Activated CD4-positive, alpha-beta memory T cell treated with anti-CD3 and anti-CD28 coated beads, Interleukin-2, amount 10 ng/mL, durations not matched to agents 7 days and 5 days (primary cell): ENCODE measurements at places on chromosomes 12 and 14. TPM values are rescaled to one million over a fixed set of nuclear protein-coding genes. Genes with fewer than 3 reads are reported as not detected.

- peaks cover 20% of the 10 kb centered on the region for H3K4me1 ChIP-seq
- H3K27ac ChIP-seq, result no peak overlapping the region
- no peaks in the 10 kb centered on the region for H3K27me3 ChIP-seq
- no peak for DNase-seq
- H3K36me3 ChIP-seq, result peaks cover 32% of the 10 kb centered on the region
These were observed 20.8 kb downstream of the VRK1 start for GRCh38 chr14:96817750-96818666.

- H3K36me3 ChIP-seq, result peaks cover 2% of the 10 kb centered on the region
- no peak overlapping the region for H3K27ac ChIP-seq
- peaks cover 37% of the 10 kb centered on the region for H3K4me1 ChIP-seq
- no peak overlapping the region for H3K4me3 ChIP-seq
- DNase-seq, result no peak
These were observed 2.6 kb upstream of the LGMN start for GRCh38 chr14:92750994-92751400.

DNA sequence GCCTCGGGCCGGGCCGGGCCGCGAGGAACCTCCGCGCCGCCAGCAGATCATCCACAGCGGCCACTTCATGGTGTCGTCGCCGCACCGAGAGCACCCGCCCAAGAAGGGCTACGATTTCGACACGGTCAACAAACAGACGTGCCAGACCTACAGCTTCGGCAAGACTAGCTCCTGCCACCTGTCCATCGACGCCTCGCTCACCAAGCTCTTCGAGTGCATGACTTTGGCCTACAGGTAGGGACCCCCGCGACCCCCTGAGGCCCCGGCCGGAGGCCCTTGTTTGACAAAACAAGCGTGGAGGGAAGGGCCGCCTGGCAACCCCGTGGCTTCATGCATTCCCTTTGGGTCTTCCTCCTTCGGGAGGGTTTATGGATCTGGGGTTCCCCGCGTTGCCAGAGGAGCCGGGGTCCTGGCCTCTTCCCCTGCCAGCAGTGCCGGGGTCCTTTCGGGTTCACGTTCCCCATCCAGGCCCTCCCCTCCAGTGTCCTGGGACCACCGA lies 526 bp downstream of the MLXIP start:
- DNase-seq, result peak; percentile 37
- H3K36me3 ChIP-seq, result peaks cover 22% of the 10 kb centered on the region

DCN gene
- total RNA-seq, result not detected

DNA sequence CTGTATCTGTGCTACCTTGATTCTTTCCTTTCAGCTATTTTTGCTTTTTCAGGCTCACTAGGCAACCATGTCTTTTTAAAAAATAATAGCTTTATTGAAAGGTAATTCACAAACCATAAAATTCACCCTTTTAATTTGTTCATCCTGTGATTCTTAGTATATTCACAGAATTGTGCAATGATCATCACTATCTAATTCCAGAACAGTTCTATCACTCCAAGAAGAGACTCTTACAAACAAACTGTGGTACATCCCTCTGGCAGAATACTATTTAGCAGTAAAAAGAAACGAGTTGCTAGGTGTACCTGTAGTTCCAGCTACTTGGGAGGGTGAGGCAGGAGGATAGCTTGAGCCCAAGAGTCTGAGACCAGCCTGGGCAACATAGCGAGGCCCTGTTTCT lies 14.8 kb downstream of the CREBL2 start:
- no peak for DNase-seq
- H3K4me1 ChIP-seq, result peaks cover 39% of the 10 kb centered on the region
- no peak overlapping the region for H3K27ac ChIP-seq
- H3K27me3 ChIP-seq, result no peaks in the 10 kb centered on the region

GRCh38 chr14:73610687-73611086 lies 1.6 kb upstream of the ACOT6 start:
- H3K27ac ChIP-seq, result no peak overlapping the region
- peaks cover 25% of the 10 kb centered on the region for H3K27me3 ChIP-seq
- H3K4me3 ChIP-seq, result no peak overlapping the region
- peaks cover 15% of the 10 kb centered on the region for H3K4me1 ChIP-seq
- DNase-seq, result no peak

DNA sequence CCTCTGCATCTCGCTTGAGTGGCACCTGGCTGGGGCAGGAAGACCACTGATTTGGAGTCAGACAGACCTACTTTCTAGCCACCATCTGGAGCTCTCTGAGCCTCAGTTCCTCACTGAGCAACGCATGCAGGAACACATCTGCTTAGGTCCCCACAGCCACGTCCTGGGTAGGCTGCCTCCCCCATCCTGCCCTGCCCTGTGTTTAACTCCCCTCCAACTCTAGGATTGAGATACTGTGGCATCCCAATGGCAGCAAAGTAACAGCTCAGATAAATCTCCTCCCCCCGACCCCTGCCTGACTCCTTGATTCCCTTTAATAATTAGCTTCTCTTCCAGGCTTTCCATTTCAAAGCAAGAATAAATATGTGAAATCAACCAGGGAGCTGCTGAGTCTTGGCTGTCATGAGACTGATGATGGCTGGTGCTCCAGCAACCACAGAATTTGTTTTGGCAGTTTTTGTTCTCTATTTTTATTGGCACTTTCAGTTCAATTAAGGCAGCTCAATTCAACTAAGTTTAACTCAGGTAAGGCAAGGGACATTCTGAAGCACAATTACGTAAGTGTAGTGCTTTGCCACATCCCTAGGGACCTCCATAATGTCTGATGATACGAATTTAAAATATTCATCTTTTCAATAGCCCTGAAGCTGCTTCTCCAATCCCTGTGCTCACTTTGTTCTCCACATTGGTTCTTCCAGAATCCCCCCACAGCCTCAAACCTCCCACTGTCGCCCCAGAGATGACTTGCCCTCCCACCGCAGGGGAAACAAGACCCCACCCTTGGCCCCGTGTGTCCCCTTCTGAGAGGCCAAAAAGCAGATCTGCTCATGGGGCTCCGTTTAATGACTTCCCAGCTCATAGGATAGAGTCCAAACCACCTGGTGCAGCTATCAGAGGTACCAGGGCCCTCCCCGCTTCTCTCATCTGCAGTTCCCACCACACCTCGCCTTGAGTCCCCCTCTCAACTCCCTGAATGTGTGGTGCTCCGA lies 58.2 kb downstream of the ESR2 start:
- DNase-seq, result no peak
- H3K36me3 ChIP-seq, result no peaks in the 10 kb centered on the region
- no peak overlapping the region for H3K4me3 ChIP-seq
- peaks cover 15% of the 10 kb centered on the region for H3K4me1 ChIP-seq

USP44 gene
- 0.88 TPM for total RNA-seq

DNA sequence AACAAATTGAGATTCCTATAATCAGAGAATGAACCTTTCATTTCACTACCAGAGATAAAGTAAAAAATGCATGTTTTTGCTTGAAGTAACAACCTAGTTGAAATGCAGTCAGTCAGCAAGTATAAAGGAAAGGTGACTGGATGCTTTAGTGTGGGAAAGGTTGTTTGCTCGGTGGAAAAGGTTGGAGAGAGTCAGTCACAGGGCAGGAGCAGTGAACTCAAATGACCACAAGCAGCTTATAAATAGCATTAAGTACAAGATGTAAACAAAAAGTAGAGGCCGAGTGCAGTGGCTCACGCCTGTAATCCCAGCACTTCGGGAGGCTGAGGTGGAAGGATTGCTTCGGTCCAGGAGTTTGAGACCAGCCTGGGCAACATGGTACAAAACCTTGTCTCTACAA lies 98.1 kb upstream of the FGD4 start:
- H3K27me3 ChIP-seq, result no peaks in the 10 kb centered on the region
- no peaks in the 10 kb centered on the region for H3K36me3 ChIP-seq
- H3K4me3 ChIP-seq, result no peak overlapping the region
- no peaks in the 10 kb centered on the region for H3K4me1 ChIP-seq

FBXO33 gene
- 24.8 TPM for total RNA-seq

- no peak overlapping the region for H3K4me3 ChIP-seq
- no peaks in the 10 kb centered on the region for H3K36me3 ChIP-seq
- H3K27me3 ChIP-seq, result no peaks in the 10 kb centered on the region
- no peak overlapping the region for H3K27ac ChIP-seq
These were observed 154.7 kb downstream of the STXBP6 start for GRCh38 chr14:24895243-24895583.

PTPRR gene
- not detected for total RNA-seq

FAM90A1 gene
- 0.20 TPM for total RNA-seq

SERPINA1 gene
- 0.43 TPM for total RNA-seq

GRCh38 chr12:128269181-128269591 lies 2.2 kb downstream of the TMEM132C start:
- H3K4me3 ChIP-seq, result no peak overlapping the region
- H3K36me3 ChIP-seq, result no peaks in the 10 kb centered on the region
- peaks cover 30% of the 10 kb centered on the region for H3K27me3 ChIP-seq
- H3K4me1 ChIP-seq, result no peaks in the 10 kb centered on the region
- DNase-seq, result no peak
- H3K27ac ChIP-seq, result no peak overlapping the region

- H3K4me3 ChIP-seq, result no peak overlapping the region
- H3K4me1 ChIP-seq, result peaks cover 94% of the 10 kb centered on the region
- H3K27ac ChIP-seq, result peak overlapping the region; percentile 61
- peaks cover 66% of the 10 kb centered on the region for H3K36me3 ChIP-seq
- H3K27me3 ChIP-seq, result no peaks in the 10 kb centered on the region
These were observed 47.4 kb downstream of the SUSD6 start for GRCh38 chr14:69658664-69659261.

GRCh38 chr14:102140027-102140749 lies 491 bp downstream of the WDR20 start:
- peak; percentile 52 for DNase-seq
- peaks cover 26% of the 10 kb centered on the region for H3K4me1 ChIP-seq
- peaks cover 3% of the 10 kb centered on the region for H3K36me3 ChIP-seq
- H3K27ac ChIP-seq, result peak overlapping the region; percentile 88
- no peaks in the 10 kb centered on the region for H3K27me3 ChIP-seq

MAP3K9 gene
- total RNA-seq, result 5.9 TPM

DNA sequence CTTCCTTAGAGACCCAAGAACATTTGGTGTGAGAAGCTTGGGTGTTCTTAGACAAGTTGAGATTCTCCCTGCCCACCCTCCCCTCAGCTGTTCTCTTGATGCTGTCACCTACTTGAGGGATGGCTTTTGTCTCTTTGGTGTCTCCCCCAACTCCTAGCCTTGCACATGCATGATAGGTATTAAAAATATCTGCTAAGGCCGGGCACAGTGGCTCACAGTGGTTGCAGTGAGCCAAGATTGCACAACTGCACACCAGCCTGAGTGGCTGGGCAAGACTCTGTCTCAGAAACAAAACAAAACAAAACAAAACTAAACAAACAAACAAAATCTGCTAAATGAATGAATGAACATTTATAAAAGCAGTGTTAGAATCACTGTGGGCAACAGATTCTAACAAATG lies 261.1 kb downstream of the AKAP6 start:
- no peak overlapping the region for H3K27ac ChIP-seq
- H3K4me3 ChIP-seq, result no peak overlapping the region
- H3K4me1 ChIP-seq, result no peaks in the 10 kb centered on the region
- no peak for DNase-seq

- no peaks in the 10 kb centered on the region for H3K4me1 ChIP-seq
- H3K36me3 ChIP-seq, result peaks cover 12% of the 10 kb centered on the region
- no peak for DNase-seq
- no peak overlapping the region for H3K27ac ChIP-seq
- H3K4me3 ChIP-seq, result no peak overlapping the region
These were observed 3.8 kb downstream of the TAS2R20 start for GRCh38 chr12:10994307-10994706.
